Left forelimb (tissue), 1 donor: ENCODE measurements at places on chromosomes 3 and 15.

- no peak for DNase-seq
Observed at GRCh38 chr15:88658070-88658965, 19.5 kb downstream of the ISG20 start.

GRCh38 chr3:194387276-194387675 is 11.8 kb downstream of the GP5 start:
- peak; percentile 11 for DNase-seq

- DNase-seq: no peak
Observed at GRCh38 chr3:31979001-31979697, 1.9 kb downstream of the OSBPL10 start.

DNA sequence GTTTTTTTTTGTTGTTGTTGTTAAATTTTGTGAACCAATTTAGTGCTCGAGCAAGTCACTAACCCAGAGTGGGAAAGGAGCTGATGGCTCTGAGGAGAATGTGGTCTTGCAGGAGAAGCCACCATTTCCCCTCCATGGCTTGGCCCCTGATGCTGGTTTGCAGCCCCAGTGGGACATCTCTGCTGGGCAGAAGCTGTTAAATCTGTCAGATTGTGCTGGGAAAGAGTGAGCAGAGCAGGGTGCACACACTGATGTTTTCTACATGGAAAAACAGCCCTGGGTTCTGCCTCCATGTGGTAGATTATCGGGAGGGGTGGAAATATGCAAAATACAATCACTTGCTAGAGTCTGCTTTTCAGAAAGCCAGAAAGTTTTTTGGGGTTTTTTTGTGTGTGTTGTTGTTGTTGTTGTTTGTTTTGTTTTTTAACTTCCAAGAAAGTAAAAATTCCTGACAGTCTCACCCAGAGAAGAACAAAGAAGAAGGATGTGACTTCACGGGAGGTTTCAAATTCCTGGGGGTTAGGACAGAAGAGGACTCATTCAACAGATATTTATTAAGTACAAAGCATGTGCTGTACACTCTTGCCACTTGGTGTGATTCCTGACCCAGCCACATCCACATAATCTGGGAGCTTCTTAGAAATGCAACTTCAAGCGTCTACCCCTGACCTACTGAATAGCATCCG is 133.7 kb downstream of the FOXB1 start:
- DNase-seq: no peak

DNA sequence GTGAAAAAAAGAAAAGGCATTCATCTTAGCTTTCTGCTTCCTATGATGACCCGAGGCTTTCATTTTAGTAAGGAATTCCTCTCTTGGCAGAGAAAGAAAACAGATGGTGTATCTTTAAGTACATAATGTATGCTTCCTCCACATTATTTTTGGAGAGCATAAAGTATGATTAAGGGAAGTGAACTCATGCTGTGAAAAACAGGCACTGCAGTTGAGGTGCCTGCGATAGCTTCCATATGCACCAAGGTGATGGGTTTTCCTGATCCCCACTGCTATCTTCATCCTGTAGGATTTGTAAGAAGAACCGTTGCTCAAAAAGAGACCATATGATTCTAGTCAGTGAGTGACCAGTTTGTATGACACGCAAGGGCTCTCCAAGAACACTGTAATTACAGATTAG is 411.5 kb upstream of the MCTP2 start:
- no peak for DNase-seq

DNA sequence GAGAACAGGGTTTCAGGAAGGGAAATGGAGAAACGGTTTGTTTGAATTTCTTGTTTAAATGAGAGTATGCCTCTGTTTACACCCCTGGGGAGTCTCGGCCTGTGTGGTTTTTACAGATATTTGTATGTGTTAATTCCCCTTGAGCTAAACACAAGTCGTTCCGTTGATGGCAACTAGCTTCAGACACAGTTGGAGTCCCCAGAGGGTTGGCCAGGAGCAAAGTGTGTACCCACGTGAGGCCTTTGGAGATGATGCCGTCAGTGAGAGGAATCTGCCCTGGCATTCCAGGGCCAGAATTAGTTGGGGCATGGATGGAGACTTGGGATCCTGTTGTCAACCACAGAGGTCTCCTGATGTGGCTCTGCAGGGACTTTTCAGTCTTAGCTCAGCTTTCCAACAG is 44.0 kb downstream of the CEMIP start:
- DNase-seq: no peak

DNA sequence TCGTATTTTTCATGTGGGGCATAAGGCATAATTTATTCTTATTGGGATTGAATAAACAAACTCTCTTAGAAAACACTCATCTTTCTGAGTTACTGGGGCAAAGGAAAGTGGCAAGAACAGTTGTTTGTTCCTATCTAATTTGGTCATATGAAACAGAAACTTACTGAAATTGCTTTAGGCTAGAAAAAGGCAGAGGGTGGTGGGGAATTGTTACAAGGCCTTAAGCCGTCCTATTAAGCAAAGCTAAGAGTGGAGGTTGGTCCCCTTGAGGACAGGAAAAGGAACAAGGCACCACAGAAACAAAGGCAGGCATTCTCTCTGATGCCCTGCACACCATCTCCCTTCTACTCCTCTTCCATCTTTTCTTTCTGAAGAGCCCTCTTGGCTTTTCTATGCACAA is 830.9 kb downstream of the EDEM1 start:
- no peak for DNase-seq

GRCh38 chr3:48387634-48388033 is 15.6 kb downstream of the FBXW12 start:
- DNase-seq: no peak

DNA sequence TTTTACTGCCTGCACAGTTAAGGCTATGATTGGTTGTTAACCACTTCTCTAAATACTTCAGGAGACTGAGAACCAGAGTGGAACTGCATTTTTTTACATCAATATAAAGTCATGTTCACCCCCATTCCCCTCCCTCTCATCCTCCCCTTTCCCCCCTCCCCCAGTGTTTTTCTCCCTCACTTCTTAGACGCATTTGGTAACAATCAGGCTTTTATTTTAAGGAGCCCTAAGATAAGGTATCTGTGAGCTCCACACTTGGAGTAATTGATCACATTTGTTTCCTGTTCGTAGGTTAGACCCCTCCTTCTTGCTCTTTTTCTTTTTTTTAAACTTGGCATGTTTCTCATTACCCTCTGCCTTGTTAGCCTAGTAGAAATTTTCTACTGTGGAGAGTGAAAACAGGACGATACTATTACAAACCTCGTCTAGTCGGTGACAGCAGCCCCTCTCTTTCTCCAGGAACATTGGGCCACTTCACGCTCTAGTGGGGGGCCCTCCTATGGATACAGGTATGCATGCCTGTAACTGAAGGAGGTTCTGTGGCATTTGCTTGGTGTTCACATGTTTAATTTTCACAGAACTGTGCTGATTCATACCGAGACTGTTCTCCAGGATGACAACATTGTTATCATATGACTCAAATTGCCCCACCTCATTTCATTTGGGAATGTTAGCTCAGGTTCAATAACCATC is 314.4 kb downstream of the MECOM start:
- no peak for DNase-seq

DNA sequence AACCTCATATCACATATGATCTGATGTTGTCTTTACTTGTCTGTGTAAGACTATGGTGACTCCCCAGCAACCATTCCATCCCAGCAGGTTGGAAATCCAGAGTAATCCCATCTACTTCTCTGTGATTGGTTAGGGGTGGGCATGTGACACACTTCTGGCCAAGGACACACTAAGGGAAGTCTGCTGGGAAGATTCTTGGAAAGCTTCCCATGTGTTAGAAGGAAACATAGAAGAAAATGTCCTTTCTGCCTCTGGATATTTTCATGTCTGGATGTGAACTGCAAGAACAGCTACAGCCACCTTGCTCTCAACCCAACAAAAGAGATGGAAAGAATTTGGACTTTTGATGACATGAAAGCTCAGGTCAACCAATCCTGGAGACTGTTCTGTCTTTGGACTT is 2.6 kb upstream of the UBE2Q2 start:
- DNase-seq: no peak

DNA sequence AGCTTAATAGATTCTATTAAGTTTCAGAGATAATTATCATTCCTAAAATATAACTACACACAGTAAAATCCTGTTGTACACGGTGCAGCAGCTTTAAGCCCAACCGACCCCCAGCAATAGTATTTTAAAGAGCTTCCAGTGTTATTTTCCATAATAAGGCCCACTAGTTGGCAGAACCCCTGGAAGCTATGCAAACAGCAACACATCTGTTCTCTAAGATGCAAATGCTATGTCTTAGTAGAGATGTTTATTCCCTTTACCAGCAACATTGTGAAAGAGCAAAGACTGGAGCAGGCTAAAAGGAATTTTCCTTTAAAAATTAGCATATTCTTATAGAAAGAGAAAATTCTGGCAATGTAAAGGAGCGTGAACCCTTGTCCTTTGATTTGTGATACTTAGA is 819.7 kb upstream of the ALCAM start:
- DNase-seq: no peak

DNA sequence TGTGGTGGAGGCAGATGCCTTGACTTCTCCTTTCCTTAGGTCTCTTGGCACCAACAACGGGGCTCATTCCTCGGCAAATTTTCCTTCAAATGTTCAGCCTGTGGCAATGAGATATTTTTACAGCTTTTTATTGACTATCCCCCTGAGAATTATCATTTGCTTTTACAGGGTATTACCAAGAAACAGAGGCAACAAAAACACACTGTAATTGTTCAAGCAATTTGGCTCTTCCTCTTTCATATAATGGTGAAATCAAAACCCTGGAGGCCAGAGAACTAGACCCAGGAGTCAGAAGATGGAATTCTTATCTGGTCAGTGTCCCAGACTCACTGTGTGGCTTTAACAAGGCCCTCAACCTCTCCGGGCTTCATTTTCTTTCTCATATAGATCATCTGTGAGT is 40.1 kb downstream of the TRIM42 start:
- DNase-seq: no peak

GRCh38 chr15:29448320-29448719 is 178.7 kb upstream of the NSMCE3 start:
- no peak for DNase-seq

DNA sequence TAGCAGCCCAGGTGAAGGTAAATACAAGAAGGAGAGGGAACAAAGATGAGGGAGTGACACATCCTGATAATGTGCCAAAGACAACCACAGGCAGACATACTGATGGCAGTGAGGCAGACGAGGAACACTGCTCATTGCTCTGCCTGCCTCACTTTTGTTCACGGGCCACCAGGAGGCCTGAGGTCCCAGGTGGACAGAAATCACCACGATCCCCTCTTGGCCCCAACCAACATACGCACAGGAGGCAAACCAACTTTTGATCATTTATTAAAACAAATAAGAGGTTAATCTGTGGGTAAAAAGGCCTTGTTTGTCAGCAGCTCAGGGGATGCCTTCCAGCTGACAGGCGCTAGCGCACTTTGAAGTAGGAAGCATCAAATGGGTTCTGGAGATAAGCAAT is 4.2 kb downstream of the ALG1L2 start:
- DNase-seq: no peak

DNA sequence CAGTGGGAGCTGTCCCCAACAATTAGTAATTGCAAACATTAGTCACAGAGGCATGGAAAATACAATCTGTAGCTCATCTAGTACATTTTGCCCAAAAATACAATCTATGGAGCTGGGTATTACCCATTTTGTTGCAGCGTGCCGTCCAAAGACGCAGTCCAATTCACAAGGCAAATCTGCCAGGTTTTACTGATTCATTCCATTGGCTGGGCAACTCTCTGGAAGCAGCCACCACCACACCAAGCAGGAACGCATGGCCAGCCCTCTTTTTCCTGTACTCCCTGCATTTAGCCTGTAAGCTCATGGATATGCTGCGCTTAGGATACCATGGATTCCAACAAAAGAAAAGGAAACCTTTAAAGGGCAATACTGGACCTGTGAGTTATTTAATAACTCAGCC is 60.5 kb upstream of the ARRDC4 start:
- DNase-seq: no peak

- no peak for DNase-seq
Observed at GRCh38 chr15:32646291-32646690, 4.8 kb downstream of the SCG5 start.

DNA sequence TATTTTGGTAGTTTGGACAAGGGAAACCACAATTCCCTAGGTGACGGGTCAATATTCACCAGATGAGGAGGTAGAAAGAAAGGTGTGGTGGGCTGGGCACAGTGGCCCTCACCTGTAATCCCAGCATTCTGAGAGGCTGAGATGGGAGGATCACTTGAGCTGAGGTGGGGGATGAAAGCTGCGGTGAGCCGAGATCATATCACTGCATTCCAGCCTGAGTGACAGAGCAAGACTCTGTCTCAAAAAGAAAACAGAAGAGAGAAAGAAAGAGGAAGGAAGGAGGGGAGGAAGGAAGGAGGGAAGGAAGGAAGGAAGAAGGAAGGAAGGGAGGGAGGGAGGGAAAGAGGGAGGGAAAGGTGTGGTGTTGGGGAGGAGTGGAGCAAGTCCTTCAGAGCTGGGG is 56.1 kb upstream of the RNF7 start:
- no peak for DNase-seq
